Stimulated activated CD8-positive, alpha-beta memory T cell treated with anti-CD3 and anti-CD28 coated beads, Interleukin-4, amount 100 ng/mL, for 4 hours (primary cell): ENCODE measurements at places on chromosomes 12 and 14.

DNA sequence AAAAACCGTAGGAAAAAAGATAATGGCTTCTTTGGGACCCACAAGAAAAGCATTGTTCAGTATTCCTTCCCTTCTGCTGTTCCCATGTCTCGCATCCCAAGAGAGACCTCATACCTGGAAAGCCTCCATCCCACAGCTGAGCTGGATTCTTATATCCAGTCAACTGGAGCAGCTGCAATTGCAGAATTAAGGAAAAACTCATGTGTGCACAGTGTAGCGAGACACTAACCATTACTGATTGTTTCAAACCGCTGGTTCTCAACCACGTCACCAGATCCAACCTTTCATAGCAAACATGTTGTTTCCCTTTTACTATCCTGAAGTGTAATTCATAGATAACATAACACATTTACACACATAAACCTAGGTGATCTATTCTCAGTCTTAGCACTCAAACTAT, 5.5 kb upstream of the RNASE10 start:
- no peak for DNase-seq

GRCh38 chr14:104882325-104882973, 17.4 kb downstream of the CEP170B start:
- no peak for DNase-seq

DNA sequence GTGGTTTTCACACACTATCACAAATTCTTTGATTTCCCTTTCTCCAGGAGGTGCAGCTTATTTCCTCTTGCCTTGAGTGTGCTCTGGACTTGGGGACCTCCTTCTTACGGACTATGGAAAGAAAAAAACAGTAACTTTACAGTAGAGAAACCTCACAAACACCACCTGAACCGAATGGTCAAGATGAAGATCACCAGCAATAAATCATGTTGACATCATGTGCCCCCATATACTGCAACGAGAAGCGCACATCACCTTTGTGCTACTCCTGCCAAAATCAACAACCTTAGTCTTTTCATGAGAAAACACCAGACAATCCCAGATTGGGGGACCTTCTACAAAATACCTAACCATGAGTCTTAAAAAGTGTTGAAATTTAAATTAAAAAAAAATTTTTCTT, 13.3 kb upstream of the NYNRIN start:
- DNase-seq: no peak

- no peak for DNase-seq
These were observed 13.0 kb upstream of the LEMD3 start for GRCh38 chr12:65156366-65156841.

- no peak for DNase-seq
These were observed 15.1 kb downstream of the FICD start for GRCh38 chr12:108530161-108530560.

DNA sequence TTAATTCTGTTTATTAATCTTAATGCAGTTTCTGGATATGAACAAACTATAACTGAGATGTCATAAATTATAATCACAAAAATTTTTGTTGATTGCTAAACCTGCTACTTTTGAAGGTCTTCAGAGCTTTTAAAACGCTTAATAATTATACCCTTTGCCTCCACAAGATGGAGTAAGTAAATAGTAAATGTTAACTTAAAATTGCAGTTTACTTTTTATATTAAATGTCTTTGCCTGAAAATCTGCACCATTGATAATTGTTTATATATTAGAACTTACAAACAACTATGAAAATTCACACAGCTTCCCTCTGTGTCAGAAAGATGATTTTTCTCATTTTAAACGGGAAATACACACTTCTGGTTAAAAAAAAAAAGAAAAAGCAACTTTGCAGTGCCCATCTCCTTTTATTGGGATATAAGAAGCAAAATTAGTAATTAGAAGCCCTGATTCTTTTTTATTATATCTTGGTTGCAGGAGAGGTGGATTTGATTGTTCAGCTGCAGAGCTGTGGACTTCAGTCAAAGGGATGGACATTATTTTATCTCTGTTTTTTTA, 35.6 kb downstream of the SCFD1 start:
- no peak for DNase-seq

GRCh38 chr12:2111826-2112225, 59.0 kb downstream of the CACNA1C start:
- no peak for DNase-seq

DNA sequence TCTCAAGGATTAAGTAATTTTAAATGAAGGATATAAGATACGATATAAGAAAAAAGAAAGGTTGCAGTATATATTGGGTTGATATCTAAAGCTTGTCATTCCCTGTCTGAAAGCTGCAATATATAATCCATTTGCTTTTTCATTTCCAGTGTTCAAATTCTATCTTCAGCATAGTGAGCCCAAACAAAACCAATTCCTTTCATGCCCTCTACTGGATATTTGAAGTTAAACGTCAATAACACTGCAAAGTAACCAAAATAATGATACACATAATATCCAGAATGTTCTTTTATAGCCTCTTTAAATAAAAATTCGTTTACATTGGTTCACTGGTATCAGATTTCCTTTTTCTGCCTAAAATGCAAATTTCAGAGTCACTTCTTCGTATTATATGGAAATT, 64.5 kb upstream of the DAAM1 start:
- DNase-seq: no peak

DNA sequence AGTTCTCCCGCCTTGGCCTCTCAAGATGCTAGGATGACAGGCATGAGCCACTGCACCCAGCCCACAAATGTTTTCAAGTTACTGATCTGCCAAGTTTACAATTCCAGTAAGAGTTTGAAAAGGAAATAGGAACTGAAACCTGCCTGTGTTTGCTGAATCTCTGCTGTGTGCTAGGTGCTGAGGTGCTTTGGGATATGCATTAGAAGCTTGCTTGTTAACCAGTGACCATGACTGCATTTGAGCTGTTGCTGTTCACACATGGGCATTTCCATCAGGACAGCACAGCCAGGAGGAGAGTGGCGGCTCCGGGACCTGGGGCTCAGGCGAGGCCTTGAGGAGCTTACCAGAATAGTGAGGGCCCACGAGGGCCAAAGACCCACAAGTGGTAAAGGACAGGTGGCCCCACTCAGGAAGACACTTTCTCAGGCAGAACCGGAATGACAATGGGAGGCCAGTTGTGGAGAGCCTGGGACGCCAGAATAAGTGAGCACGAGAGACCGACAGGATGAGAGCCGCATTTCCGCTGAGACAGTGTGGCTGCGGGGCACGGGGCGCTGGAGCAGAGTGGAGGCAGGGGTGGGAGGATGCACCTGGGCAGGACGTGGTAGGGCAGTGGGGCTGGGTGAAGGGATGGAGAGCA, 54.5 kb upstream of the MMP17 start:
- DNase-seq: no peak

DNA sequence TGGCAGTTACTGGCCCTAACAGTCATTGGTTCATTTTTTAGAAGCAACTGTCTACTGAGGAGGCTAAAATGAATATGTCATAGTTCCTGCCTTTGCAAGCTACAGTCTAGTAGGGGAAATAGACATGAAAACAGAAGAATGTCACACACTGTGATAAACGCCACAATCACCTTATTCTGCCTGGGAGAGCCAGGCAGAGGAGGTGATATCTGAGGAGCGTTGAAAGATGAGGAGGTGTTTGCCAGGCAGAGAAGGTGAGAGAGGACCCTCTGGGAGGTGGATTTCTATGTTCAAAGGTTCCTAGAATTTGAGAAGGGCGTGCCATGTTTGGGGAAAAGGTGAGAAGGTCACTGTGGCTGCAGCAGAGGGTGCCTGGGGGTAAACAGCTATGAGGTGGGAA, 185.7 kb downstream of the PAX9 start:
- no peak for DNase-seq

- DNase-seq: no peak
These were observed 114.0 kb upstream of the SLC38A2 start for GRCh38 chr12:46486588-46486987.

GRCh38 chr14:65351493-65352194, 60.9 kb upstream of the FUT8 start:
- no peak for DNase-seq

GRCh38 chr12:5442251-5443006, 10.5 kb downstream of the NTF3 start:
- DNase-seq: no peak

GRCh38 chr12:78120866-78121560, 290.3 kb downstream of the NAV3 start:
- DNase-seq: no peak

DNA sequence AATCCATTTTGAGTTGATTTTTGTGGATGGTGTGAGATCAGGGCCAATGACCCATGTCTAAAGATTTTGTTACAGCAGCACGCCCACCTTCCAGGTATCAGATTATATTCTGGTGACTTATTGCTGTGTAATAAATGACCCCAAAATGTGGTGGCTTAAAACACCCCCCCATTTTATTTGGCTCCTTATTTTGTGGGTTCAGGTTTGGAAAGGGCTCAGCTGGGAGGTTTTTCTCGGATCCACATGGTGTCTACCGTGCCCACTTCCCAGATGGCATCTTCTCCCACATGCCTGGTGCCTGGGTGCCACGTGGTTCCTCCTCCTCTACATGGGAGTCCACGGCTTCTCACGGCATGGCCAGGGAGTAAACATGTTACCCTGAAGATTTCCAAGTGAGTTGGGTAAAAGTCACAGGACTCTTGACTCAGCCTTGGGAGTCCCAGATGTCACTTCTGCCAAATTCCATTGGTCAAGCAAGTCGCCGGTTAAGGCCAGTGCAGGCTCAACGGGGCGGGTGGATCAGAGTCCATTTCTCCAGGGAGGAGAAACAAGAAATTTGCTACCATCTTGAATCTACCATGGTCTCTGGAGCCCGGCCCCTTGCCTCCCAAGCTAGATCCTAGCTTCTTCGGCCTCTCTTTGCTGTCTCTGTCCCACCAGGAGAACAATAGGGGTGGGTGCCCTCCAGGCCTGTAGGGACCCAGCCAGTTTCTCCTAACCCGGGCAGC, 214.3 kb downstream of the KIF26A start:
- no peak for DNase-seq

DNA sequence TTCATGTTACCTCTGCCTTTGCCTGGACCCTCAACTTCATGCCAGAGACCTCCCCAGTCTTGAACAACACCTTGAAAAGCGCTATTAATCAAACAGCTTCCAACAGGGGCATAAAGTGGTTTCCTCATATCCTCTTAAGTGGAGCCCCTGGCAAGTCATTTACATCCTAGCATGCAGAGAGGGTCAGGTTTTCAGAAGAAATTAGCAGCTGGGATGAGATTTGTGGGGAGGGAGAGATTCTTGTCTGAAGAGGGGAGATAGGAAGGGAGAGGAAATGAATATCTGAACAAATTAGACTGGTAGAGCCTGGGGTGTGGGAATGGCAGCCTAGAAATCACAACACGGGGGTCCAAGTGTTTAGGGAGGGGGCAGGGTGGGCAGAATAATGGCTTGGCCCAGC, 45.6 kb downstream of the CALM1 start:
- DNase-seq: no peak

GRCh38 chr14:23169622-23170021, 13.8 kb downstream of the SLC7A8 start:
- DNase-seq: no peak

DNA sequence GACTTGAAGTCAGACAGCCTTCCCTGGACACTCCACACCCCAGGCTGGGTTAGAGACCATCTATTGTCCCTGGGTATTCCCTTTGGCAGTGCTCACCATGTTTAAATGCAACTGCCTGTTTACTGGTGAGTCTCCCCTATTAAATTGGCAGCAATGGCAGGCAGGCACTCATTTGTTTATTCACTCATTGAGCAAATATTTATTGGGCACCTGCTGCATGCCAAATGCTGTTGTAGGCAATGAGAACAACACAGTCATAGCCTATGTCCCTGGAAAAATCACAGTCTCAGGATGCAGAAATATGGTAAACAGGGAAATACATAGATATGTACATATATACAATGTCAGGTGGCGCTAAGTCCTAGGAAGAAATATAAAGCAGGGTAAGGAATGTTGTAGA, 212.8 kb downstream of the SUDS3 start:
- DNase-seq: no peak

DNA sequence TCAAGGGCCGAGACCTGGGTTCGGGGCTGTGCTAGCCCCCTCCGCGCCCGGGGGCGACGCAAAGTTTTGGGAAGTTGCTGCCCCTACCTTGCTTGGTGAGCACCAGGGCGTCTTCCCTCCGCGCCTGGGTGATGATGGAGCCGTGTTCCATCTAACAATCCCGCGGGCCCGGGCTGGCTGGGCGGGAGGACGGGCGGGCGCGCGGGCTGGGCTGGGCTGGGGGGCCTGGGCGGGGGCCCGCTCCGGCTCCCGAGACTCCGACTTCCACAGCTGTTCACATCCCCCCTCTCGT, 298 bp downstream of the CTDSP2 start:
- DNase-seq: no peak

GRCh38 chr12:52248541-52249461, 15.8 kb downstream of the KRT7 start:
- no peak for DNase-seq

DNA sequence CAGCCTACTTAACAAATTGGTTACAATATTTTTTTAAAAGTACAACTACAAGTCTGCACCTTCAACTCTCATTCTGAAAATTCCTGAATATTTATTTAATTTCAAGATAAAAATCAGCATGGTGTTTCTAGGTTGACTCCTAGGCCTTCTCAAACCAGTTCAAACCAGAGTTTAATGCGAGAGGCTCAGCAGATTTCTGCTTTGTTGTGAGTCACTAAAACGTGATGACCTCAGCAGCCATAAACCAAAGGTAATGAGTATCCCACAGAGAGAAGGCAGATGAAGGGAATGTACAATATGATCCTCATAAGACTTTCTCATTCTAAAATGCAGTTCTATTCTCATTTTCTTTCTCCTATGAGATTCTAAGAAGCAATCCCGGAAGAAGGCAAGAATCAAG, 1.5 kb downstream of the PRDM4 start:
- DNase-seq: no peak

GRCh38 chr14:53462931-53463778, 310.0 kb upstream of the DDHD1 start:
- no peak for DNase-seq

GRCh38 chr12:3700861-3701260, 52.0 kb downstream of the CRACR2A start:
- no peak for DNase-seq

DNA sequence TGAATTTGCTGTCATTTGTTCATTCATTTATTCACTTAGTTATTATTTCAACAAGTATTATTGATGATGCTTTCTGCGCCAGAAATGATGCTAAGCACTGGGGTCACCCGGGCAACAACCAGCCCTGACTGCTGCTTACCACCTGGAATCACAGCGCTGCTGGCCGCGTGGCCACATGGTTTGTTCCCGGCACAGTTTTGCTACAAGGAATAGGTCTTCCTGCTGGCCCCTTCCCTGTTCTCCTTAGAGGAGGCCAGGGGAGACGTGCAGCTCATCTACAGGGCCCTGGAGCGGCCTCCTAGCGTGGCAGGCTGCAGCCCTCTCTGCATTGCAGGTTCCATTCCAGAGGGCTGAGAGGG, 7.0 kb downstream of the JDP2 start:
- no peak for DNase-seq

- no peak for DNase-seq
These were observed 2.1 kb upstream of the B4GALNT3 start for GRCh38 chr12:457676-458075.

GRCh38 chr14:69039288-69039628, 60.2 kb upstream of the ACTN1 start:
- no peak for DNase-seq

DNA sequence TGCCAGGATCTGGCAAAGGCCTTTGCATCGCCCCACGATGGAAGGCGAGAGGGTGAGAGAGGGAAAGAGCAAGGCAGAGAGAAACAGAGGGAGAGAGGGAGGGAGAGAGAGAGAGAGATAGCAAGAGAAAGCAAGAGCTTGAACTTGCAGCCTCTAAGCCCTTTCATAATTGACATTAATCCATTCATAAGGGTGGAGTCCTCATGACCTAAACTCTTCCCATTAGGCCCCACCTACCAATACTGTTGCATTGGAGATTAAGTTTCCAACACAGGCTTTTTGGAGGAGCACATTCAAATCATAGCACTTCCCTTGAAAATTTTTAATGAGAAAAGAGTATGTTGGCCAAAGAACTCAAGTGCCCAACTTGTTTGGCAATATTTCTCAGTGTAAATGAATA, 48.6 kb upstream of the ZDHHC17 start:
- DNase-seq: no peak
